ENCODE measurements at places on chromosomes 4 and X.

DNA sequence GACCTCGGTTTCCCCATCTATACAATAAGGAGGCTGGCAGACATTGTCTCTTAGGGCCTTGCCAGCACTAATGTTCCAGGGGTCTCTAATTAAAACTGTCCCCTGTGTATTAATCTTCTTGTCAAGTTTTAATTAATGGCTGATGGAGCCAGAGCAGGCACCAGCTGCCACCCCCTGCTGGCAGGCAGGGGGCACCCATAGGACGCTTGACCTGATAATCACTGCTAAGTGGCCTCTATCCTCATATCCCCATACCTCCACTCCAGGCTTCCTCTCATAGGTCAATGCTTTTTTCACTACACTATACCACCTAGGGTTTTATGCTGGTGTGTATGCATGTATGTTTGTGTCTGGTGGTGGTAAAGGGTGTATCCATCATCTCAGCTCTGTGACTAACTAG is 89.4 kb downstream of the EFNB1 start:
- no peak for DNase-seq

DNA sequence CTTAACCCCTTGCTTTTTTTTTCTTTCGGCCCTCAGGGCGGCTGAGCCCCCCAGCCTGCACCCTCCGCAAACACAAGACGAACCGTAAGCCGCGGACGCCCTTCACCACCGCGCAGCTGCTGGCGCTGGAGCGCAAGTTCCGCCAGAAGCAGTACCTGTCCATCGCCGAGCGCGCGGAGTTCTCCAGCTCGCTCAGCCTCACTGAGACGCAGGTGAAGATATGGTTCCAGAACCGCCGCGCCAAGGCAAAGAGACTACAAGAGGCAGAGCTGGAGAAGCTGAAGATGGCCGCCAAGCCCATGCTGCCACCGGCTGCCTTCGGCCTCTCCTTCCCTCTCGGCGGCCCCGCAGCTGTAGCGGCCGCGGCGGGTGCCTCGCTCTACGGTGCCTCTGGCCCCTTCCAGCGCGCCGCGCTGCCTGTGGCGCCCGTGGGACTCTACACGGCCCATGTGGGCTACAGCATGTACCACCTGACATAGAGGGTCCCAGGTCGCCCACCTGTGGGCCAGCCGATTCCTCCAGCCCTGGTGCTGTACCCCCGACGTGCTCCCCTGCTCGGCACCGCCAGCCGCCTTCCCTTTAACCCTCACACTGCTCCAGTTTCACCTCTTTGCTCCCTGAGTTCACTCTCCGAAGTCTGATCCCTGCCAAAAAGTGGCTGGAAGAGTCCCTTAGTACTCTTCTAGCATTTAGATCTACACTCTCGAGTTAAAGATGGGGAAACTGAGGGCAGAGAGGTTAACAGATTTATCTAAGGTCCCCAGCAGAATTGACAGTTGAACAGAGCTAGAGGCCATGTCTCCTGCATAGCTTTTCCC is 3.4 kb downstream of the MSX1 start:
- DNase-seq, result no peak

DNA sequence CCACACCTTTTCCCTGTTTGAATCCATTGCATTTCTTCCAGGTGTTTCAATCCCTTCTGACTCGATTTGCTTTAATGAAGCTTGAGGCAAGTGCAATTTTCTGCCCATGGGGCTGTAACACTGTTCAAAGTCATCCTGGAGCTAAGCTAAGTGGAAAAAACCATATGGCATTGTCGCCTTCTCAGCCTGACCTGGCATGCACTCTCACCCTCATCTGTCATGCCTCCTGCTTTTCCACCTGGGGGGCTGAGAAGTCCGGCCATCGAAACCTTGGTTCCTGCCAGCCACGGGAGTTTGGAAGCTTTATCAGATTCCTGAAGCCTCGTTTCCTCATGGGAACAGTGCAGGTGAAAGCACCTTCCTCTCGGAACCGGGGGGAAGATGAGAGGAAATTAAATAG is 38.2 kb downstream of the WFS1 start:
- no peak for DNase-seq

- DNase-seq, result no peak
Measured at GRCh38 chr4:87654487-87655044, 4.5 kb downstream of the DMP1 start.

GRCh38 chr4:155099231-155099630 is 109.2 kb upstream of the NPY2R start:
- DNase-seq, result no peak

Measured in anterior cingulate cortex (tissue), 58 donors.